ENCODE measurements at places on chromosomes 16 and 17.
A peak's percentile ranks its signal among the peaks of the same experiment; 100 is the strongest.

DNA sequence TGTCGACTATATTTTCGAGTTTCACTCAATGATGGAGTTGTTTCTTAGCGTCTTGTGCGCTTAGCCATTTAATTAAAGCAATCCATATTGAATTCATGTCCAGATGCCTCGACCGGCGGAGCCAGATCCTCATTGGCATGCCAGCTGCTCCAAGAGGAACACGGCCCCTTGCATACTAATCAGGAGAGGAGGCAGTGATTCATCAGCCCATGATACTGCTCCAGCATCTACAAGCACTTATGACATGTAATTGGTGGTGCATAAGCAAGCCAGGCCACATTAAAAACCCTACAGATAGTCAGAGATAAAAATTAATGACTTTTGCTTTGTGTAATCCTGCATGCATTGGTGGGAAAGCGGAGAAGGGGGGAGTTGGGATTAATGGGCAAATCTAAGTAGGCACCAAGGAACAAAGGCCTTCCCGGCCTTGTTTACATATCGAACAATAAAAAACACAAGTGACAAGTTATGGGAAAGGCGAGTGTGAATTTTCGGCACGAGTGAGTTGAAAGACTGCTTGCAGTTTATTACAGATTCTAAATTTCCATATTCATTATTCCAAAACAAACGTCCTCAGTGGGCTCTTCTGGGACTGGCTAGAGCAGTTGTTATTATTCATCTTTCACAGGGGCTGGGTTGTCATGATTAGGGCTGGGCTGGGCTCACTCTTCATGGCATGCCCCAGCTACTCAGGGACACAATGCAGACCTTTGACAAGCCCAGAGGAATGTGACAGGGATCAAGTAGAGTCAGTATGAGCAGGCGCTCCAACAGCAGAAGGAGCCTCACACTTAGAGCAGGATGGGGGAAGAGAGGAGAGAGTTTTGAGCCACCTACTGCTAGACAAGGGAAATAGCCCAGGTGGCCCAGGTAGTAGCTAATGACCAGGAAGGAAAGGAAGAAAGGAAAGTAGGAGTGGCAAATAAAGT, 281.7 kb upstream of the ZFHX3 start:
- no peak for DNase-seq

DNA sequence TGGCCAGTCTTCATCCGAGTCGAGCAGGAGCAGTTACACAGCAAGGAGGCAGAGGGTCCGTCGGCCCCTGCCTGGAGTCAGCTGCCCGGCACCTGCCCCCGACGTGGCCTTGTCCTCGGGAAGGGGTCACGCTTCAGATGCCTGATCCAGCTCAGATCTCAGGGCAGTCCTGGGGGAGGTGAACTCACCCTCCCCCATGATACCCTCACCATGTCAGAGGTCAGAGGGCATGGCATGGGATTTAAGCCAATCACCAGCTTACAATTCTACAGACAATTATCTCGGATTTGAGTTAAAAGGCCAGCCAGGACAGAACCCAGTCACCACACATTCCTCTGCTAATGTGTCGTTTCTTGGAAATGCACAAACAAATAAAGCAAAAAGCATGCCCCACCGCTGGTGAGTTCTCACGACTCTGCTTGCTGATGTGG, 211.3 kb downstream of the FOXL1 start:
- no peak for DNase-seq

DNA sequence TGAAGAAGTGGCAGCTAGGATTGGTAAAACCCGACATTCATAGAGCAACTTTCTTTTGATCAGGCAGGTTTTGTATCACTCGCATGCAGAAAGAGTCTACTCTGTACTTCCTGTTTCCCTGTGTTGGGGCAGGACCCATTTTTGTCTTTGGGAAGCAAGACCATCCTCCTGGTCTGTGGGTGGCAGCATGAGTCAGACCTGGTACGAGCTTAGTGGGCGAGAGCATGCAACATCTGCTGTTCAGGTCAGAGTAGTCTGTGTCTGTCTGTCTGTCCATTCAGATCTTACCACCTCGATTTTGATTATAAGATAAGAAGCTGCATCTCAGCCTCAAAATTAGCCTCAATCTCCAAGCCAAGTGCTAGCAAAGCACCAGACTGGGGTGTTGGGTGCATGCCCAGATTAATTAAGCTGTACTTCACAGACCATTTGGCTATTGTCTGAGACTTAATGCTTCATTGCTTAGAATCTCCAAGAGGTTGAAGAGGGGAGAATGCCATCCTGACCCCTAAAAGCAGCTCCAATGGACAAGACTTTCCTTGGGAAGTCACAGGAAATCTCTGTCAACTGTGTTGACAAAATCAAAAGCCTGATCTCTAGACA, 110.9 kb downstream of the XYLT1 start:
- DNase-seq = no peak

DNA sequence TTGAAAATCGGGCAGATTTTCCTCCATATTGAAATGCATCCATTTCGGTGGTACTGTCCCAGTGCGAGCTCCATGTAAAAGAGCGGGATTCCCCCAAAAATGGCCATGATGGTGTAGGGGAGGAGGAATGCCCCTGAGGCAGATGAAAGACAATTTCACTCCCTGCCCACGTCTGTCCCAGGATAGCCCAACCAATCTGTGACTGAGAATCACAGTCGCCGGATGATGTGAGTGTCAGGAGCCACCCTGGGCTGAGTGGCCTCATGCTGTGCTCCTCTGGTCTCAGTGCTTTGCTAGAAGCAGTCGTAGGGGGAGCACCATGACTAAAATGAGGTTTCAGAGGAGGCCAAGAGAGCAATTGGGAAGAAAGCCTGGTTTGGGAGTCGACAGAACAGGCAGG, 16.7 kb downstream of the SLC6A4 start:
- no peak for DNase-seq

DNA sequence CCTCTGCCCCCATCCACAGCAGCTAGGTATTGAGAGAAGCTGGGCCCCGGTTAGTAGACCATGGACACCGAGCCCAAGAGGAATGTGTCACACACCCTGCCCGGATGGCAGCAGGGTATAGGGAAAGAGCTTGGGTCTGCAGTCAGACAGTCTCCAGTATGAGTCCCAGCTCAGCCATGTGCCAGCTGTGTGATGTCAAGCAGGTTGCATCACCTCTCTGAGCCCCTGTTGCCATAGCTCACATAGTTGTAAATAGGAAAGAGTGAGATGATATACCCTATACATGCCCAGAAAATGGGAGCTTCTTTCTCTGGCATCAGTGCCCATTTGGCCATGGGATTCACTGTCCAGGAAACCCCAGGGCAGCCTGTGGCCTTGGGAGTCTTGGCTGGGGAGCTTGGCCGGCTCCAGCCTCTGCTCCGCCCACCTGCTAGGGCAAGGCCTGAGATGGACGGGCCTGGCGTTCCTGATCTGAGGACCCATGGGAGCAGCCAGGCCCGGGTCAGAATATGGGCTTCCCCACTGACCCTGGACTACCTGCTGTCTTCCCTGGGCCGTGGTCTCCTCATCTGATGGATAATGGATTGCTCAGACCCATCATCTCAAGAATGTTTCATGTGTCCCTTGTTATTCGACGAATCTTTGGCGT, 13.2 kb downstream of the CD300LG start:
- no peak for DNase-seq

- no peak for DNase-seq
These were observed 8.4 kb downstream of the FBRS start for GRCh38 chr16:30666681-30667080.

- DNase-seq = no peak
These were observed 2.6 kb downstream of the GPR179 start for GRCh38 chr17:38341035-38341721.

- no peak for DNase-seq
These were observed 129.6 kb downstream of the CMIP start for GRCh38 chr16:81574168-81574567.

GRCh38 chr16:17212606-17213005, 258.2 kb downstream of the XYLT1 start:
- no peak for DNase-seq

GRCh38 chr17:40320756-40321523, 12.0 kb downstream of the RARA start:
- DNase-seq = peak; percentile 29

DNA sequence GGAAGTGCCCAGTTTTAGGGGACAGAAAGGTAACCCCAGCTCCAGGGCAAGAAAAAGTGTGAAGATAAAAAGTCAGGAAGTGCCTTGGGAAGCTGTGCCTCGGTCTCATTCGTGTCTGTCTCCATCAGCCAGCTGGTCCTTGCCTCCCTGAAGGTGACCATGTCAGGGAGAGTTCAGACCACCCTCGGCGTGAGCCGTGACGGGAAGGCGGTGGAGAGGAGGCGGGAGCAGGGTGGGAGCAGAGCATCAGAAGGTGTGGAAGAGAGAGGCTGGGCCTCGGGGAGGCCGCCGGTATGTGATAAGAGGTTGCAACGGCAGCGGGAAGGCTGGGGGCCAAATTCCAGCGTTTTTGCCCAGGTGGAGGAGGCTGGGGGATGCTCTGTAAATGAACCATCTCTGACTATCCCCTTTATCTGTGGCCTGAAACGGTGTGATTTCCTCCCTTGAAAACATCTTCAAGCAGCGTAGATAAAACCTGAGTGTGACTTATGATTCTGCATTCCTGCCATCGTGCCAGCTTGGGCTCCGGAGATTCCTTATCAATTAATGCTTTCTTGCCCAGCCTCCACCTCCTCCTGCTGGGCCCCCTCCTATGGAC, 251.8 kb downstream of the IRF8 start:
- DNase-seq = no peak

GRCh38 chr17:5854871-5855554, 215.2 kb upstream of the WSCD1 start:
- no peak for DNase-seq

DNA sequence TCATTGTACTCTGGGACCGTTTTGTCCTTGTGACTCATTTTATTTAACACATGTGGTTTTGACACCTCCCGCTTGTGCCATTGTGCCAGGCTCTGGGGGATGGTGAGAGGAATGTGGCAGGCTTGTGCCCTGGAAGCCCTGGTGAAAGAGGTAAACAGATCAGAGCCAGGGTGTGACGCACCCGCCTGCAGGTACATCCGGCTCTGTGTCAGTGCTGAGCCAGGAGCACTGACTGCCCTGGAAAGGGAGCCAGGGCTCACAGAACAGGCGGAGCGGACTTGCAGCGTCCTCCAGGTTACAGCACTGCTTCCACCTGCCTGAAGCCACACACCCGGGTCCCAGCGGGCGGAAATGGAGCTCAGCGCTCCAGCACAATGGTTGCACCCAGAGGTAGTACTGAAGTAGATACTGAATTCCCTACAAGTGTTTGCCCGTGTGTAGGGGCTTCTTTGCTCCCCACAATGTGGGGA, 30.6 kb downstream of the CDRT15 start:
- no peak for DNase-seq

- no peak for DNase-seq
These were observed 35.7 kb upstream of the CCL2 start for GRCh38 chr17:34219405-34219804.

DNA sequence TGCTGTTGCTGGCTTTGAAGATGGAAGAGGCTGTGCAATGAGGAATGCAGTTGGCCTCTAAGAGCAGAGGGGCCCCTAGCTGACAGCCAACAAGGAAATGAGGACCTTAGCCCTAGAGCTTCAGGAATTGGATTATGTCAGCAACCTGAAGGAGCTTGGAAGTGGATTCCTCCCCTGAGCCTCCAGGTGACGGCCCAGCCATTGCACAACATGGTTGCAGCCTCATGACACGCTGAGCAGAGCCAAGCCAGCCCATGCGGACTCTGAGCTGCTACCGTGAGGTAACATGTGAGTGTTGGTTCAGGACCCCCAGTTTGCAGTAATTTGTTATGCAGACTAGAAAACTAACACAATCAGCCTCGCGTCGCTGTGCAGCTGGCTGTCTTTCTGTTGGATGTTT, 20.2 kb downstream of the CCDC42 start:
- no peak for DNase-seq

DNA sequence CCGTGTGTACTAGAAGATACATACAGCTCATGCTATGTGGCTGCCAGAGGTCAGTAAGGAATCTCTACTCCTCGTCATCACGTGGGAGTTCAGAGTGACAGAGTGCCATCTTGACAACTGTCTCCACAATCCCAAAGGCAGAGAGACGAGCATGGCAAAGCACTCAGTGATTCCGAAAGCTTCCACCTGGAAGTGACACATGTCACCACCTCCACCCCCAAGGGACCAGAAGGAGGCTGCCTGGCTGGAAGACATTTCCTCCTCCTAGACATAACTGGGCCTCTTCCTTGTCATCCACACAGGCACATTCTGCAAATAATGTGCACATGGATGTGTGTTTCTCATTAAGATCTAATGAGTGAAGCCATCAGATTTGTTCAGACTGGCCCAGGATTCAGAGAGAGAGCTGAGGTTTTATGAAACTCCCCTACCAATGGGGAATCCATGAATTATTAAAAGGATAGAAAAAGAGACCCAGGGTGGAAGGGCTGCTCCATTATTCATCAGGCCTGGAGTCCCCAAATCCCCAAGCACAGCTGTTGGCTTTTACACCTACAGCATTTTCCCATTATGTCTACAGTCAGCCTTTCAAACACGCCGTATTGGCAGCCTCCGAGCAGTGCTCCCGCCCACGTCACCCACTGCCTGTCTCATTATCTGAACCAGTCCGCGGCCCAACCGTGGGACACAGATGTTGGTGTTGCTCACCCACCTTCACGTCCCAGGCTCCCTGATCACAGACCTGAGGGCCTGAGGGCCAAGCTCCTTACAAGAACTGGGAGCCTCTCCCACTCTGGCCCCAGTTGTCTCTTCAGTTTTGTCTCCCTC, 3.3 kb upstream of the CACNG5 start:
- no peak for DNase-seq

GRCh38 chr17:68457168-68457538, at the start of gene WIPI1:
TSS of gene WIPI1 (minus strand) at chr17:68457496. CDS start at chr17:68457421, 75 bp downstream.
- no peak for DNase-seq

- DNase-seq = no peak
These were observed 1.7 kb upstream of the COL1A1 start for GRCh38 chr17:50203086-50203485.

- no peak for DNase-seq
These were observed 4.5 kb downstream of the SLC26A11 start for GRCh38 chr17:80224683-80225082.

DNA sequence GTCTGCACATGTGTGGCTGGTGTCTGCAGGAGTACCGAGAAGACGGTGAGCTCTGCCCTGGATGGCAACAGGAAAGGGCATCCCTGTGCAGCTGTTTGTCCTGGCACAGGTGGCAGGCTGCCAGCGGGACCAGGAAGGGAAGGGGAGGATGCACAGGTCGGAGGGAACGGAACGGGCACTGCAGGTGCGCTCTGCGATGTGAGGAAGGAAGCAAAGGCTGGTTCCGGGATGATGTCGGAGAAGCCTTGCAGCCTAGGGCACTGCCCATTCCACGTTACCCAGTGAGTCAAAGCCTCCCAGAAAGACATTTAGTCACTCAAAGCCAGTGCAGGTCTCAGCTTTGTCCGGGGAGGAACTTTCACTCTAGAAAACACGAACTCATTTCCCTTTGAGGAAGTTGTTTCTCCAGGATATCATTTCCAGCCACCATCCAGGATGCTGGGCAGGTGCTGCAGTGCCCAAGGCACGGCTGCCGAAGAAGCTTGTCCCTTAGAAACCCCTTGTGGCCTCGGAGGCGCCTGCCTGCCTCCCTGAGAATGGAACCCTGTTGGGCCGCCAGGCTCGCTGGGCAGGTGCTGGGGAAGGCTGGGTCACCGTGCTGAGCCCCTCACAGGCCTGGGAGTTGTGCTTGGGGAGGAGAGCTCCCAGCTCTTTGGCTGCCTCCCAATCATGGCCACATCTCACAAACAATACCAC, 4.5 kb upstream of the TMEM235 start:
- no peak for DNase-seq

- no peak for DNase-seq
These were observed 1091.0 kb downstream of the CDH8 start for GRCh38 chr16:60945225-60945624.

Measured in effector CD8-positive, alpha-beta T cell (primary cell).